ENCODE measurements at places on chromosomes 11 and 22.

DNA sequence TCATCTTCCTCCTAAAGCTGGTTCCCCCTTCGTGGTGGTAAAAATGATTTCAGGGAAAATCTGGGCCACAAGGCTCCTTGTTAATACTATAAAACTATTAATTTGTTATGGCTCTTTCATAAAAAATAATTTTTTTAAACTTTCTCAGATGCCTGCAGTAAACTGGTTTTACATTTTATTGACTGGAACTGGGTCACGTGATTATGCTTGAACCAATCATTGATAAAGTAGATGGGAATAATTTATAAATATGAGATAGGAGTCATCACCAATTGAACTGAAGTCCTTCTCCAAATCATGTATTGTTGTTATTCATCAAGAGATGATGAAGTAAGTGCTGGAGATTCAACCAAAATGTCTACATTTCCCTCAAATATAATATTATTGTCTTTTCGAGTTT, 138.4 kb downstream of the SLC17A6 start:
- no peak for DNase-seq

- no peak for DNase-seq
Measured at GRCh38 chr11:92322225-92322624, 97.6 kb downstream of the FAT3 start.

- DNase-seq = no peak
Measured at GRCh38 chr11:105781807-105782206, 171.9 kb downstream of the GRIA4 start.

- DNase-seq = peak; percentile 52
Measured at GRCh38 chr22:43884600-43885318, 7.1 kb downstream of the PNPLA5 start.

- DNase-seq = no peak
Measured at GRCh38 chr11:119034813-119035212, 4.1 kb upstream of the SLC37A4 start.

DNA sequence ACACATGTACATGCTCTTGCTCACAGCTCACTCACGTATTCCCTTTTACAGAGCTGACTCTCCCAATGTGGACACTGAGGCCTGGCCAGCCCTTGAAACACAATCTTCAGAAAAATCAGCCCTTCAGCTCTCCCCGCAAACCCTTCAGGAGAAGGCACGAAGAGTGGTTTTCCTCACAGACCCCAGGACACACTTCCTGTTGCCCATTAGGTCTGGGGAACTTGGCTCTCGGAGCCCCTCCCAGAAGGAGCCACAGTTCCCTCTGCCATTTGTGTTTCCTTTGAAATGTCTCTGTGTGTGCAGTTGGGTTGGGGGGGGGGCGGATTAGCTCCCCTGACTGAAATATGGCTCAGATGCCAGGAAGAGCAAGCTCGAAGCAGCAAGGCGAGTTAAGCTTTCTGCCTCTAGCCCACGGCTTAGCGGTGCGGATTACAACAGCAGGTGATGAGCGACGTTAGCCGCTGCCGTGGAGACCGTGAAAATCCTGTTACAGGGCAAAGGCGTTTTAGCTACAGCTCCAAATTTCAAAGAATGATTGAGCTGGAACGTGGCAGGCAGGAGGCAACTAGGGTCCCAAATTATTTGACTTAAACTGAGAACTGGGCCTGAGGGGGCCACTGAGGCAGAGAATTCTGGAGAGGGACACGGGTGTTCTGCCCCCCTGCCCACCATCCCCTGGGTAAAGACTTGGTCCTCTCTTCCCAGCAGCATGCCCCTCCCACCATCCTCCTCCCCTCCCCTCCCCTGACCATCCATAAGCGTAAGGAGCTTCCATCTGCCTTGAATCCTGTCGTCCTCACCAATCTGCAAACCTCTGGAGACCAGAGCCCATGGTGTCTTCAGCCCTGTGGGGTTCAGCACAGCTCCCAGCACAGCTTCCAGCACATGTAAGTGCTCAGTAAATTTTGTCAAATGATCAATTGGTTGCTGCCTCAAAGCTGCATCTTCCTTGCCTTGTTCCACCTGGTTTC, 598.6 kb downstream of the BUD13 start:
- DNase-seq = no peak

- no peak for DNase-seq
Measured at GRCh38 chr22:44428941-44429830, 68.8 kb downstream of the RTL6 start.

- no peak for DNase-seq
Measured at GRCh38 chr11:45676522-45677095, 11.2 kb upstream of the CHST1 start.

DNA sequence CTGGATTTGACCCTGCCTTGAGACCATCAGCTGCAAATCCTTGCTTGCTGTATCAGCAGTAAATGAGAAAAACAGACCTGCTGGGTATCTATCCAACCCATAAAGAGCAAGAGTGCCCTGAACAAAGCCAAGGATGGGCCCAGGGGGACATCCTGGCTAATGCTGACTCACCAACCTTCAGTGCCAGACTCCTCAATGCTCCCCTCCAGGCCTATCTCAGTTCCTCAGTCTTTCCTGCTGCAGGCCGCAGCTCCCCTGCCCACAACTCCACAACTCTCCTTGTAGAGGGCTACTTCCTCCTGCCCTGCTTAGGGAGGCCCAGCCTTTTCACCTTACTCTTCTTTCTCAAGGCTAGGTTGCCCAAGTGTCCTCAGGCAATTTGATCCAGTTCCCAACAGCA, 2.6 kb downstream of the LAMTOR1 start:
- peak; percentile 95 for DNase-seq

DNA sequence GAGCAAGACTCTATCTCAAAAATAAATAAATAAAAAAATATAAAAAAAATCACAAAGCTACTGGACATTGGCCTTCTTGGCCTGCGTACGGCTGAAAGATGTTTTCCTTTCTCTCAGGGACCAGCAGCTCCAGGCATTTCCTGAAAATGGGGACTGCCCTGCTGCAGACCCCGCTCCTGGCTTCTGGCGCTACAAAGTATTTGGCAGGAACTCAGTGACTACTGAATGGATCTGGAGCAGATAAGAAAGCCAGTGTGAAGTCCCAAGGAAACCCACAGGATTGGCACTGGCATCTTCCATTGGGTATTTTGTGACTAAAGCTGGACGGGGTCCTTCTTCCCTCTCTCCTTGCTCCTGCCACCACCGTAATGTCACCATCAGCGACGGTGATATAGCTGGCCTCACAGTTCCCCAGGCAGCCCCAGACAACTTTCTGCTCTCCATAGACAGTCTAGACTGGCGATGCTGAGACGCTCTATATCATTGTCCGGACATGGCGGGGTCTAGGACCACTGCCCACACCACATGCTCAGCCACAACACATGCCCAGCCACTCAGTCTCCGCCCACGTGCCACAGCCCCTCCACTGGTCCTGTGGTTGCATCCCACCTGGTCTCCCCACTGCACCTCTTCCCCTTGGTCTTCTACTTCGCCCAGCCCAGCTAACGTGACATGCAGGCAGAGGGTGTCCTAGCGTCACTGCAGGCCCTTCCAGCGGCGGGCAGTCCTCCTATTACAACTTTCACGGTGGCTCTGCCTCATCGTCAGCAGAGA, 22.7 kb upstream of the YPEL1 start:
- DNase-seq = no peak

- DNase-seq = no peak
Measured at GRCh38 chr11:120352405-120352804, 16.2 kb downstream of the ARHGEF12 start.

DNA sequence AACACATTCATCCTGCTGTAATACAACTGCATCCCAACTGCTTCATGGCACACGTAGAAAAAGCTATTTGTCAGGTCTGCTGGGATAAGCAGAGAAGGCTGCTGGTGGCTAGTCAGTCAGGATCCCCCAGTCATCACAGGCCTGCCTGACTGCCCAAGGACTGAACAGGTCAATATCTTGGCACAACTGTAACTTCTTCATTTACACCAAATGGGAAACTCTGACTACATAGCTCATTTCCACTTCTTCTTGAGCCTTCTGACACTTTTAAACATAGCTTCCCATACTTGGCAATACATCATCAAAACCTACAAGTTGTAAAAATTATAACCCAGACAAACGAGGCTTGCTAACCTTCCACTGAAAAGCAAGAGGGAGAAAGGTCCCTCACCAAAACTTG, 2.8 kb downstream of the TMEM9B start:
- no peak for DNase-seq

DNA sequence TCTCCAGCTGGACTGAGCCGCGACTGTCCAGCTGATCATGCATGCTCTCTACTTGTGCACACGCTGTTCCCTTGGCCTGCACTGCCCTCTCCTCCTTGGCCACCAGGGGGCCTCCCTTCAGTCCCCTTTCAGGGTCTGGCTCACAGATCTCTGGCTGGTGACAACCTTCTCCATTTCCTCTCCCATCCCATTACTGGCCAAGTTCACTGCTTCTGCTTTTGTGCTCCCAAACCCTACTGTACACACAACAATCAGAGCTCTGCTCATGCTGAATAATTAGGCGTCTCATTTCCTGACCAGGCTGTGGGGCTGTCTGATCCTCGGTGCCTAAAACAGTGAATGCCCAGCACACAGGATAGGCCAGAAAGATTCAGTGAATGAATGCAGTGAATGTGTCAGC, 224.0 kb upstream of the NARS2 start:
- peak; percentile 95 for DNase-seq

DNA sequence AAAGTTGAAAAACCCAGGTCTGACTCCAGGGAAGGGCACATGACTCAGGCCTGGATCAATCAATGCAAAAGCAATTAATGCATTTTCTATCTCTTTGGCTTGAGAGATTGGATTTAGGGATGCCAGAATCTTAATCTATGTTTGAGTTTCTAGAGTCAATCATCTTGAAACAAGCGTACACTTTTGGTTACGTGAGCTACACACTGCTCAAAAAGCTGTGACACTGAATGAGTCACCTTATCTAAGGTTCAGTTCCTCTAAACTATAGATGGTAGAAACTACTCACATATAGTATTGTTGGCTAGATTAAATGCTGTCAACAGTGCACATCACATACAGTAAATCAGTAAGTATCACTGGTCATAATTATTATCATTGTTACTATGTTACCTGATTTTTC, 24.2 kb downstream of the MRE11 start:
- DNase-seq = no peak

GRCh38 chr22:42695294-42695693, 25.4 kb downstream of the A4GALT start:
- no peak for DNase-seq

DNA sequence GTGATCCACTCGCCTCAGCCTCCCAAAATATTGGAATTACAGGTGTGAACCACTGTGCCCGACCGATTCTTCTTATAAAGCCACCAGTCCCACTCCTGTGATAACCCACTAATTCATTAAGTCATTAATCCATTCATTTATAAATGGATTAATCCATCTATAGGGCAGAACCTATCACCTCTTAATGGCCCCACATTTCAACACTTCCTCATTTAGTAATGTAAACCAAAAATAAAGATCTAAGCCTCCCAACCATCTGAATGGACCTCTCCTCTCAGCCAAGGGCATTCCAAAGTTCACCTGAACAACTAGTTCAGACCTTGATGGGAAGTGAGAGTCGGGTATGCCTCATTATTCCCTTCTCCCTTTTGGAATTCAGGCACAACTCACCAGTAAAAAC, 9.9 kb upstream of the MRPL11 start:
- DNase-seq = no peak

DNA sequence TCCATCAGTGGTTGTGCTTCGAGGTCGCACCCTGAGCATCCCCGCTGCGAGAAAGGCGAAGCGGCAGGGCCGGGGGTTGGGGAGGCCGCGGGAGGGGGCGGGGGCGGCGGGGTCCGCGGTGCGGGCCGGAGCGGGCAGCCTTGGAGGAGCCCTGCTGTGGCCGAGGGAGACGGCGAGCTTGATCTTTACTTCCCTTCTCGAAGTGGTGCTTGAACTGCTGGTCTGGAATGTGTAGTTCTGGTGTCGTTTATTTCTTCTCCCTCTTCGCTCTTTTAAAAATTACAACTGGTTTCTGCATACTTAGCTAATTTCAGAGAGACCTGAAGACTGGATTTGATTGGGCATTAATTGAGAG, 1.1 kb downstream of the APLP2 start:
- peak; percentile 73 for DNase-seq

DNA sequence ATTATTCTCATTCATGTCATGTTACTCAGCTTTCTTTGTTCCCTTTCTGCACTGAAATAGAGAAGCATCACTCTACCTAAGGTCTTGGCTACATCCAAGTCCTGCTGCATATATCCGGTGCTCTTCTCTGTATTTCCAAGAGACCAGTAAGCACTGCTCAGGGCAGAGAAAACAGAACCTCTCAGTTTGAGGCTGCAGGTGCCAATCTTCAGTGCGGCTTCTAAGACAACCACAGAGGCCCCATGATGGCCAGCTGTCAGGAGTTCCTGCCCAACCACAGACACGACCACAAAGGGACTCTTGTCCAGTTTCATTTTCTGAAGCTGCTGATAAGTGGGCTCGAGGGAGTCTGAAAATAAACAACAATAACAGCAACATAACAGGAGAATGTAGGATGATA, 378.4 kb upstream of the PITPNB start:
- peak; percentile 92 for DNase-seq

DNA sequence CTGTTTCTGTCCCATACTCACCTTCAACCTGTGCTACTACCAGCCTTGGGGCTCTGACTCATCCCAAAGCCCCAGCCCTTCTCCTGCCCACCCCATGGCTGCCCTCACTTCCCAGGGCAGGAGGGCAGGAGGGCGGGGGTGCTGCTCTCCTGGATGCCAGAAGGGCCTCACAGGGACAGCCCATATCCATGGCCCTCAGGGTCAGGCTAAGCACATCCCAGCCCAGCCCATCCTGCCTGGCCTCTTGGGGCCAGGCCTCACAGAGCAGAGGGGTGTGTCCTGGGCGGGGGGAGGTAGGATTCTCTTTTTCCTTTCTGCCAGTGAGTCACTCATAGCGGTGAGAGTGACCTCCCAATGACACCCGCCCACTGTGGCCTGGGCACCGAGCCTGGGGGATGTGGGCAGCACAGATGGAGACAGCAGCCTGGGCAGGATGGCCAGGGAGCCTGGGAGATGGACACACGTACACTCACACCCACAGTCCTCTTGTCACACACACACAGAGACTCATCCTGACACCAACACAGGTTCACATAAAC, 2.4 kb downstream of the LTBP3 start:
- peak; percentile 36 for DNase-seq

DNA sequence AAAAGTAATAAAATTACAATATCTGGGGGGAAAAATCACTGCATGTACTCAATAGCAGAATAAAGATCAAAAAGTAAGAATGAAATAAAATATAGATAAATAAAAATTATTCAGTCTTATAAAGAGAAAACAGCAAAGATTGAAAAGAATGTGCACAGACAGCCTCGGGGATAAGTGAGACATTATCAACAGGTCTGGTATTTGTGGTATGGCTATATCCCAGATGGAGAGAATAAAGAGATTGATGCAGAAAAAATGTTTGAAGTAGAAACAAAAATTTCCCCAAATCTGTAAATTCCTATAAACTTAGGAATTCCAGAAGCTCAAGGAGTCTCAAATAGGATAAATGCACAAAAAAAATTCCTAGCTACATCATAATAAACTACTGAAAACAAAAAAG, 74.5 kb upstream of the LUZP2 start:
- no peak for DNase-seq

- no peak for DNase-seq
Measured at GRCh38 chr11:111331711-111332479, 33.5 kb downstream of the POU2AF3 start.

Data from OCI-M1 (cell line).